ENCODE measurements at places on chromosomes 2 and 18.

- DNase-seq = no peak
These were observed 16.4 kb downstream of the MAL start for GRCh38 chr2:95041824-95042442.

DNA sequence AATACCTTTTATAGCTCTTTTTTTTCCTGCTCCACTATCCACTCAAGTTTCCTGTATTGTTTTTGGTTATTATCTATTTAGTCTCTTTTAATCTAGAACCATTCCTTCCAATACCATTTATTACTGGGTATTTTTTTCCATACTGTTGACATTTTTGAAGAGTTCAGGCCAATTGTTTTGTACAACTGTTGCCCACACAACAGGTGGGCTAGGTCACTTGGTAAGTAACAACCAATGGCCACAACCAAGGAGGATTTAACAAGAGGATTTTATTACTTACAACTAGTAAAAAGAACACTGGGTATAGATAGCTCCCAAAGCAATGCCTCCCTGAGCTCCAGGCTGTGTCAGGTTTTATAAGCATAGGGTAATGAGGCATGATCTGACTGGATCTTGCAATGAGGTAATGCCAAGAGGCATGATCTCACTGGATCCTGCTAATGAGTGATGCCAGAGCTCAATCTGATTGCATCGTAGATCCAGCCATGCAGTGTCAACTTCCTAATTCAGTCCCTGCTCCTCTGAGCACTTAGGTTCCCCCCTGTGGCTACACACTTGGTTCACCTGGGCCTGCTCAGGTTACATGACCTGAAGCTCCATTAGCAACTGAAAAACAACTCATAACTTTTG is 7.1 kb upstream of the CEP68 start:
- DNase-seq = no peak

DNA sequence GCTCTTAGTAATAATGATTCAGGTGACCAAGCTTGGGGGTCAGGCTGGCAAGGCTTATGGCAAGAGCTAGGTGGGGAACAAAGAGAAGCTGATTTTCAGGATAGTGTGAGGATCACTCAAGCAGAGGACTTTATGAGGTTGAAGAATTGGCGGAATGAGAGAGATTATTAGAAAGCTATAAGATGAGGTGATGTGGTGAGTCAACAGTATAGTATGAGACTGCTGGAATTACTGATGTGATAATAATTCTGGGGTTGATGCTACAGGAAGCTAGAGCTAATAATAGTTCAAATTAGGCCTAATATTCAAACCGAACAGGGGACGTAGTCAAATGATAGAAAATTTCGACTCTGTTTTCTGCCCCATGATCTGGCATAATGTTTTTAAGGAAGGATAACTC is 2115.3 kb upstream of the PIK3C3 start:
- DNase-seq = no peak

DNA sequence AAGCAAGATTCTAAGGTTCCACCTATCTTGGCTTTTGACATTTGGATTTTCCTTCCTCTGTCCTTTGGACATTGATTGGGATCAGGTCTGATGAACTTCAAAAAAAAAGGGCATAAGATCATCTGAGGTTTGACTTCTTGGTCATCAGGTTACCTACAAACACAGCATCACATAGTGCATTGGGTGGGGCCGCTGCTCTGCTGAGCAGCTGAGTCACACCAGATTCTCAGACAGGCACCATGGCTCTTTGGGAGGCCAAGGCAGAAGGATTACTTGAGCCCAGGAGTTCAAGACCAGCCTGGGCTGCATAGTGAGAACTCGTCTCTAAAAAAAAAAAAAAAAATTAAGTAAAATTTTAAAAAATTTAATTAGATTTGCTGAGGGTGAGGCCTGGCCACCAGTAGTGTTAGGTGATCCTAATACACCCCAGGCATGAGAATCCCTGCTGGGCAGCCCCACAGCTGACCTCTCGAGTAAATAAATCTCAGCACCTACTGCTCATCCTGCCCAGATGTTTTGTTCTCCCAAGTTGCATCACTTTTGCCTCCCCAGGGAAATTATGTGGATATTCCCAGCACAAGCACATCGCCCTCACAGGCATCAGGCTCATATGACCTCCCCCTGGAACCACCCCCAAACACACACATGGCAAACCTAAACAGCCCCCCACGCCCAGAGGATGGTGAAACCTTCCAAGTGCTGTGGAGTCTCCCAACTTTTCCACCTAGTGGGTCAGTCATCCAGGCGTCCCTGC is 5.3 kb downstream of the MLPH start:
- DNase-seq = no peak

DNA sequence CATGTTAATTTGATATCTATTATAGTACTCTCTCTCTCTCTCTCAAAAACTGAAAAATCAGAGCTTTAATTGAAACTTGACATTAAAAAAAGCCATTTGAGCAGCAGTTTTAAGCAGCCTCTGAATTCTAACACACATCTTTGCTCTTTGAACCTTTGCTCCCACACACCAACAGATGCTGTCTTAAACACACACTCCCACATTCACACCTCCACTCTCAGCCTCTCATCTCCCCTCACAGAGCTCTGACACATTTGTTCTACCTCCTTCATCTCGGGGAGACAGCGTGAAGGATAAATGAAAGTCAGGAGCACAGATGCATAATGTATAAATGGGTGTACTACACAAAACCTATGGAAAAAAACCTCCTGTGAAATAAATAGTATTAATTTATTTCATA is 95.2 kb downstream of the NAB1 start:
- no peak for DNase-seq

- DNase-seq = no peak
These were observed 117.6 kb downstream of the CYRIA start for GRCh38 chr2:16548036-16548435.

- no peak for DNase-seq
These were observed 54.4 kb downstream of the TGFA start for GRCh38 chr2:70499253-70499652.

GRCh38 chr18:26777351-26778053 is 88.0 kb downstream of the AQP4 start:
- no peak for DNase-seq

DNA sequence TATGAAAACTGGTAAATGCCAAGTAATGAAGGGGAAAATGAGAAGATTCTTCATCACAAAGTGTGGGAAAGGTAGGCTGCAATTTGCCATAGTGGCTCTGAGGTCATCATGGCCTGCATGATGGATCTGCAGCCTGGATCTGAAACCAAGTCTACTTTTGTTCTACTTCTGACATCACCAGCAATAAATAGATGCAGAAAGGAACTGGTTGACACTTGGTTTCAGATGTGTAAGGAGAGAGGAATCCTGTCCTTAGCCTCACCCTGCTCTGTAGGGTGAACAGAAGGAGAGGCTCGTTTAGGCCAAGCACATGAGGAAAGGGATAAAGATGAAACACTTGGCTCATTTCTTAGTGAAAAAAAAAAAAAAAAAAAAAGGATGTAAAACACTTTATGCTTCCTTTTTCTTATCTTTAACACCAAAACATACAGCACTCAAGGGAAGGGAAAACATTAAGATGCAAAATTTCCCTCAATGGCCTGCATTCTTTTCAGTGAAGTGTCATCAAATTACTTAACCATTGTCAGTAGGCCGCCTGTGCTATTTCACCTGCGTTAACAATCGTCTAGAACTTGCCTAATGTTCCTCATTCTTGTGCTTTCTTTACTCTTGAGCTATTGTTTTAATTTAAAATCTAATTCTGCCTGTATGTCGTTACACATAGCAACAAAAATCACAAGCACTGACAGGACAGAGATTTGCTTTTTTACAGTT is 3.9 kb downstream of the NEB start:
- no peak for DNase-seq

DNA sequence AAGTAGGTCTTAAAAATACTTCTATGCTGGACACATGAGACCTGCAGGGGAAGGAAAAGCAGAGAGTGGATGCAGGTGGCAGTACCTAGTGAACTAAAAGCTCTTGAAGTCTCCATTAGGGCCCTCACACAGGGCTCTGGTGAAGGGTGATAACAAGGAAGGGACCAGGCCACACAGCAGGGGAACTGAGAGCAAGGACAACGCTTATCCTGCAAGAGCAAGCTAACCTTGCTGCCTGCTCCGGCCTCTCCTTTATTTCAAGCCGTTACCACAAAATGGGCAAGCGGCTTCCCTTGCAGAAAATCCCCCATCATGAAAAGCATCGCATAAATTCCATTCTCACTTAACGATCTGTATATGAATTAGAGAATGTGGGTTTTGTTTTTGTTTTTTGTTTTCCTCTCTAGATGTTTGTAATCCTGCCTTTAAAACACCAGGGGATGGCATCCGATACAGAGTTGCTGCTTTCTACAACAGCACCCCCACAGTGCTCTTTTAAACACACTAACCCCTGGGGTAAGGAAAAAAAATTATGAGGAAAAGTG is 64.5 kb downstream of the CACNB4 start:
- DNase-seq = no peak

All from stimulated activated CD4-positive, alpha-beta T cell treated with anti-CD3 and anti-CD28 coated beads, Interleukin-1b, Interleukin-23, amount 100 ng/mL, for 4 hours (primary cell).